Peyer's patch (tissue), 4 donors: ENCODE measurements at places on chromosomes 2 and 18. TPM values are rescaled to one million over a fixed set of nuclear protein-coding genes. Genes with fewer than 3 reads are reported as not detected.
A peak's percentile ranks its signal among the peaks of the same experiment; 100 is the strongest.

Gene RFTN2
- total RNA-seq = 0.47 TPM

Gene OTOF
- total RNA-seq = not detected

Gene RNU2-63P
- not detected for total RNA-seq

Gene NEU2
- total RNA-seq = not detected

Gene GPR45
- not detected for total RNA-seq

Gene G6PC2
- not detected for total RNA-seq

Gene CCDC93
- total RNA-seq = 57.4 TPM

Gene TNP1
- total RNA-seq = not detected

Gene TLX2
- total RNA-seq = 1.7 TPM

Gene SIX2
- total RNA-seq = not detected

Gene AGXT
- total RNA-seq = not detected

Gene TMEM17
- 1.8 TPM for total RNA-seq

Gene CTLA4
- not detected for total RNA-seq

Gene PRSS56
- not detected for total RNA-seq

Gene RIT2
- total RNA-seq = not detected

Gene IRS1
- total RNA-seq = 27.9 TPM

GRCh38 chr2:216013080-216013909 lies at the start of gene MREG:
Gene MREG, minus strand, starts transcription at chr2:216013551. Its CDS starts 224 bp downstream, at chr2:216013327.
- H3K4me3 ChIP-seq = peak within 1 kb of the TSS; percentile 67
- peak; percentile 88 for DNase-seq
- no peaks in the 10 kb centered on the region for H3K4me1 ChIP-seq

DNA sequence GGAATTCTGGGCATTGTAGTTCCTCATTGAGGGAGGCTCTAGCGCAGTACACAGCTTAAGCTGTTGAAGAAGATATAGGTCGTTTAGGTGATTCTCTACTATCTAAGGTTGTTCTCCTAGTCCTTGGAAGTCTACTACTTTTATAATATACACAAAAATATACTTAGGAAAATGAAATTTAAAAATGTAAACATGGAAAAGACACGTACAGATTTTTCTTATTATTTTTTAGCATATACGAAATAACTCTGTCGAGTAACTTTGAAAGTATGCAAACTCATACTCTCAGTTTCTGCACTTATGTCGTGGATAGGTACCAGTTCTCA lies 272 bp upstream of the FASTKD1 start:
- no peak overlapping the region for H3K27ac ChIP-seq
- no peaks in the 10 kb centered on the region for H3K36me3 ChIP-seq
- H3K4me1 ChIP-seq = no peaks in the 10 kb centered on the region
- DNase-seq = no peak
- H3K4me3 ChIP-seq = peak overlapping the region; percentile 77
- no peaks in the 10 kb centered on the region for H3K27me3 ChIP-seq

DNA sequence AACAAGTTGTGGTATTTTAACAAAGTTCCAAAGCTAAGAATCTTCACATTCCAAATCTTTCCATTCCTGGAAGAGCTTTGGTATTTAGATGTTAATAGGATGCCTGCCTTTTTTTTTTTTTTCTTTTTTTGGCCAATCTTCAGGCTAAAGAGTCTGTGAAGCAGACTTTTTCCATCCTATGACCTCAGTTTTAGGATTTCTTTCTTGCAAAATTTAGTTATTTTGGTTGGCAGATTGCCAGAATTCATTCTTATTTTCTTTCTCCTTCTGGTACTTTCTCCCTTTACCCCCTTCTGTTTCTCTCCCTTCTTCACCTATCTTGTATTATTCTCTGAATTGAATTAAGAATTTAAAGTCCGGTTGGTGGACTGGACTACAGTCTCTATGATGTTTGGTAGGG lies 217.8 kb upstream of the REV1 start:
- H3K4me3 ChIP-seq = no peak overlapping the region
- no peaks in the 10 kb centered on the region for H3K4me1 ChIP-seq
- H3K27me3 ChIP-seq = no peaks in the 10 kb centered on the region
- no peak for DNase-seq
- no peaks in the 10 kb centered on the region for H3K36me3 ChIP-seq

DNA sequence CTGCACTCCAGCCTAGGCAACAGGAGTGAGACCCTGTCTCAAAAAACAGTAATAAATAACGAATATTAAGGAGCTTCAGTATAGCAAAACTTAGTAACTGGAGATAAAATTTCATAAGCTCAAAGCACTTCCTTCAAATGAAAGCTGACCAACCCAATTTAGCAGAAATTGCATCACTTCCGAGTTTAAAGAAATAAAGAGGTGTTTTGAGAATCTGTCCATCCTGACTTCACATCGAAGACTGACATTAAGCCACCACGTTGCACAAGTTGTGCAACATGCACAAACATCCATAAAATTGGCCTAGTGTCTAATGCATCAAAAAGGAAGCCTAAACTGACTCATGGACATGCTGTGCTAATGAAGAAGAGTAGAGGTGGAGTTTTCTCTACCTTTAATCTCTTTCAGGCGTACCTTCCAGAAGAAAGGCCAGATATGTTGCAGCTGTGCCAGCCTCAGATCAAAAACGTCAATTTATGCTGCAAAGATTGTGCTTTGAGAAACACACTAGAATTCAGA lies 7.7 kb upstream of the DSG3 start:
- H3K27ac ChIP-seq = no peak overlapping the region
- H3K27me3 ChIP-seq = no peaks in the 10 kb centered on the region
- H3K4me3 ChIP-seq = no peak overlapping the region
- DNase-seq = no peak
- H3K4me1 ChIP-seq = no peaks in the 10 kb centered on the region

DNA sequence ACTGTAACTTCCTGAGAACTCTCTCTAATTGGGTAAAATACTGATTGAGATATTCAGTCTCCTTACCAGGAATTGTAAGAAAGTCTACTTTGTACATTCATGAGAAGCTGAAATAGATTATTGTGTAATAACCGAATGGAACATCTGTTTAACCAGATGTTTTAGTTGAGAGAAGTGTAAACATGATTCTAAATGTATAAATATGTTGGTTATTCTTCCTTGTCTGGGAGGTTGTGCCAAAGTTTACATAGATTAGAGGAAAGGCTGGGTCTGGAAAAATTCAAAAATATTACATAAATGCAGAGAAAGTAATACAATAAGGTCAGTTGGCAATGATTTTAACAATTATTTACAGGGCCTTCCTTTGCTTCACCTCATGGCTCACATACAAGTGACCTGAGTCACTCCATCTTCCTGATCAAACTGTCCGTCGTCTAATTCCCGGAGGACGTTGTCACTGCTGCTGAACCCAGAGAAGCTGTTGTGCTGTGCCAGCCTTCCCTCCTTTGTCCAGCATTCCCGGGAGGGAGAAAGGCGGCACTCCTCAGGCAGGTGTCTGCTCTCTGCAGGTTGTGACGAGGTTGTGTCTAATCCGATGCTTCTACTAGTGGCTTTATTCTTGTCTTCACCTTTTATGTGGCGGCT lies 55.9 kb downstream of the MOB4 start:
- no peaks in the 10 kb centered on the region for H3K36me3 ChIP-seq
- H3K4me3 ChIP-seq = no peak overlapping the region
- no peak overlapping the region for H3K27ac ChIP-seq
- H3K27me3 ChIP-seq = no peaks in the 10 kb centered on the region
- no peak for DNase-seq
- no peaks in the 10 kb centered on the region for H3K4me1 ChIP-seq

- no peaks in the 10 kb centered on the region for H3K4me1 ChIP-seq
- H3K36me3 ChIP-seq = no peaks in the 10 kb centered on the region
- no peak for DNase-seq
- no peak overlapping the region for H3K4me3 ChIP-seq
- H3K27ac ChIP-seq = no peak overlapping the region
Measured at GRCh38 chr2:62858231-62858832, 152.8 kb downstream of the EHBP1 start.

GRCh38 chr2:8679567-8679826 lies 2.4 kb upstream of the ID2 start:
- H3K36me3 ChIP-seq = no peaks in the 10 kb centered on the region
- DNase-seq = no peak
- H3K4me1 ChIP-seq = no peaks in the 10 kb centered on the region

- no peak overlapping the region for H3K4me3 ChIP-seq
- no peaks in the 10 kb centered on the region for H3K36me3 ChIP-seq
- no peaks in the 10 kb centered on the region for H3K4me1 ChIP-seq
Measured at GRCh38 chr2:11875481-11875880, 129.0 kb downstream of the LPIN1 start.

- H3K27me3 ChIP-seq = no peaks in the 10 kb centered on the region
- no peak overlapping the region for H3K4me3 ChIP-seq
- H3K4me1 ChIP-seq = no peaks in the 10 kb centered on the region
- H3K36me3 ChIP-seq = no peaks in the 10 kb centered on the region
- DNase-seq = no peak
- no peak overlapping the region for H3K27ac ChIP-seq
Measured at GRCh38 chr2:38045811-38046210, 30.1 kb downstream of the CYP1B1 start.

DNA sequence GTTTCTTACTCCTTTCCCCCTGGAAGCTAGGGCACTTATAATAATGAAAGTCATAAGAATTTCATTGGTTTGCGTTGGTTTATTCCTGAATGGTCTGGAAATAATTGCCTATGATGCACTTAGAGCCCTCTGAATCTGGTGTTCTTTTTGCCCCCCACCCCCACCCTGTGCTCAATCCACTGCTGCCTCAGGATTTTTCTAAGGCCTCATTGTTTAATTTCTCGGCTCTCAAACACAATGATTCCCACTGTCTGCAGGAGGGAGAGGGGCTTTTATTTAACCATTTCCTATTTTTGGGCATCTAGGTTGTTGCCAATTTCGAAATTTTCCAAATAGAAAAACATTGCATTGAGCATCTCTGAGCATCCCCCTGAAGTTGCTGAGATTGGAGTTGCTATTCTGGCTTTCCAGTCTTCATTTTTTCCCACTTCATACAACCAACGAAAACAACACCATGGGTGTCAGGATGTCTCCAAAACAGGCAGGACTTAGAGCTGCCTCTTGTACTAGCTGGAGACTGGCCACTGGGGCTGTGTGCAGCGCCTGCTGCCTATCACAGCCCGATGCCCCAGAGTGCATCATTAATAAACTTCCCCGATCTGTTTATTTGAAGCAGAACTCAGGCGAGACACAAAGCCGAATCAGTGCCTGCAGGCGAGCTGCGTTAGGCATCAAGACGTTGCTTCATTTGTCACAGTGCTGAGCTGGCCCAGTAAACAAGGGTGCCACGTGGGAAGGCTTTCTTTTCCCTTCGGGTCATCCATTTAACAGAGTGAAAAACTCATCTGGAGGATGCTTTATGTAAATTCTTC lies 1.8 kb upstream of the PCARE start:
- H3K4me3 ChIP-seq = no peak overlapping the region
- H3K27me3 ChIP-seq = no peaks in the 10 kb centered on the region
- no peak for DNase-seq
- H3K27ac ChIP-seq = no peak overlapping the region
- H3K4me1 ChIP-seq = no peaks in the 10 kb centered on the region

DNA sequence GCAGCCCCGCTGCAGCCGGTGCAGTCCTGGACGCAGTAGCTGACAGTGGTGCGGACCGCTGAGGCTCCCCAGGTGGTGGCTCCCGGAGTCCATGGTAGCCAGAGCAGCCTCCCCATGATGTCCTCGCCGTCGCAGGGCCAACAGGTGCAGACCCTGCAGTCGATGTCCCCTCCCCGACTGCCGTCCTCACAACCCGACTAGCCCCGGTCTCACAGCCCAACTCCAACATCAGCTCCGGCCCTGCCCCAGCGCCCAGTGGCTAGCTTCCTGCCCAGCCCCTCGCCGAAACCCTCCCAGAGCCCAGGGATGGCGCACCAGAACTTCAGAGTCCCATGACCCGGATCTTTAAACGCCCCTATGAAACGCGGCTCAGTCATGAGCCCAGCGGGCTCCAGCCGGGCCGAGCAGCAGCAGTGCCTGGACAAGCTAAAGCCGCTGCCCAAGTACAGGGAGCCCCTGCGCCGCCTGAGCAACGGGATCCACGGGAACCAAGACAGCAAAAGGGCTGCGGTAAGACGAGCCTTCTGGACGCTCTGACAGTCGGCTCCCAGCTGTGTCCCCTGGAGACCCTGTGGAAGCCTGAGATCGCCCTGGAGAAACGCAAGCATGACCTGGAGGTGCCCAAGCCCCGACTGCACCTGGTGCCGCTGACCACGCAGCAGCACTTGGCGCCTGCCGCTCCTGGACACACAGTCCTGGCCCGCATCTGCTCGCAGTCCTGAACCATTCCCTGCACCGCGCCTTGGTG lies 53.8 kb upstream of the TUBA3E start:
- no peak overlapping the region for H3K27ac ChIP-seq
- DNase-seq = no peak
- H3K4me3 ChIP-seq = peak overlapping the region; percentile 12
- no peaks in the 10 kb centered on the region for H3K27me3 ChIP-seq
- no peaks in the 10 kb centered on the region for H3K36me3 ChIP-seq

- no peaks in the 10 kb centered on the region for H3K36me3 ChIP-seq
- H3K27me3 ChIP-seq = no peaks in the 10 kb centered on the region
- no peak for DNase-seq
- no peaks in the 10 kb centered on the region for H3K4me1 ChIP-seq
Measured at GRCh38 chr2:187324631-187325030, 123.4 kb downstream of the CALCRL start.

GRCh38 chr18:78352910-78353309 lies 626.7 kb upstream of the SALL3 start:
- H3K4me3 ChIP-seq = no peak overlapping the region
- H3K4me1 ChIP-seq = no peaks in the 10 kb centered on the region
- no peak for DNase-seq

GRCh38 chr2:215363039-215363438 lies 51.2 kb downstream of the ATIC start:
- DNase-seq = no peak
- H3K4me3 ChIP-seq = no peak overlapping the region
- H3K36me3 ChIP-seq = no peaks in the 10 kb centered on the region
- H3K27me3 ChIP-seq = no peaks in the 10 kb centered on the region
- no peaks in the 10 kb centered on the region for H3K4me1 ChIP-seq

GRCh38 chr2:106885329-106885728 lies 638 bp downstream of the ST6GAL2 start:
- H3K27me3 ChIP-seq = peaks cover 17% of the 10 kb centered on the region
- H3K36me3 ChIP-seq = no peaks in the 10 kb centered on the region
- no peak overlapping the region for H3K4me3 ChIP-seq

DNA sequence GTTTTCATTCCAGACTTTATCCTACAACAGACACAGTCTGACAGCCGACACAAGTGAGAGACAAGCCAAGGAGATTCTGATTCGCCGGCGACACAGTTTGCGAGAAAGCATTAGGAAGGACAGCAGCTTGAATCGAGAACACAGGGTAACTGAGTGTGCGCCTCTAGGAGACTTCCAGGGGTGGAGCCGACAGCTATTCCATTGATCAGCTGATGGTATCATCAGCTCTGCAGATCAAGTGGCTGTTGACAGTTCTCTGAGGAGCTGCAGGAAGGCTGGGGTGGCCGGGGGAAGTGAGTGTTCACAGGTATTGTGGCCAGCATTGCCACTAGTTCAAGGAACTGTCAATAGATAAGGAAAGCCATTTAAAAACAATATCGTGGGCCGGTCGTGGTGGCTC lies 57.3 kb upstream of the TMEM182 start:
- no peaks in the 10 kb centered on the region for H3K27me3 ChIP-seq
- H3K36me3 ChIP-seq = no peaks in the 10 kb centered on the region
- no peak overlapping the region for H3K4me3 ChIP-seq
- no peak overlapping the region for H3K27ac ChIP-seq
